ENCODE measurements at places on chromosomes 3 and 15. TPM values are rescaled to one million over a fixed set of nuclear protein-coding genes. Genes with fewer than 3 reads are reported as not detected.

DNA sequence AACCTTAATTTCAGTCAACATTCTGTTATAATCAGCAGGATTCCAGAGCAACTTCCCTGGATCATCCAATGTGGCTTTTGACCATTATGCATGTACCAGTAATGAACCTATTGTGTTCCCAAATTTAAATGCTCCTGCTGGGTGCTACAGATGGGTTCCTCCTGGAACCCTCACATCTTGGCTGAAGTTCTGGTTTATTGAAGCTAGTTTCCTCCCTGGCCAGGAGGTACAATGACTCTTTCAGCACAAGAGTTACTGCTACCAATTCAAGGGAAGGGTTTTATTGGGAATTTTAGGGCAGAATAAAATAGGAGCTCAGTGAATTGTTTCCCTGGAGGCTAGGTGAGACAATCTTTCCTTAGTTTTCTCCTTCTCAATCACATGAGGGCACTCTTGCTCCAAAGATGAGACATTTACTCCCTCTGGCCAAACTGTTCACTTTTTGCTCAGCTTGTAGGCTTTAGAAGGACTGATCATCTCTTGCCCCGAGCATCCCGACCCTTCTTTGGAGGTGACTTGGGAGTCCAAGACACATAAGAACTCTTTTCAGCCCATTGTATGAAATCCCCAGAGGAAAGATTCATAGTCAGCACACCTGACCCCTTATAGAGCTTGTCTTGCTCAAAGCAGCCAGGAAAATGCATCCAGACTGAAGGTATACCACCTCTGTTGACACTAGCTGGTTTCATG lies 8.8 kb upstream of the NPHP3 start:
- H3K4me1 ChIP-seq: no peaks in the 10 kb centered on the region
- H3K27ac ChIP-seq: no peak overlapping the region
- H3K27me3 ChIP-seq: no peaks in the 10 kb centered on the region

- H3K27ac ChIP-seq: no peak overlapping the region
- H3K4me1 ChIP-seq: no peaks in the 10 kb centered on the region
- H3K27me3 ChIP-seq: no peaks in the 10 kb centered on the region
- H3K36me3 ChIP-seq: no peaks in the 10 kb centered on the region
- DNase-seq: no peak
Observed at GRCh38 chr15:49857496-49858475, 236.9 kb downstream of the DTWD1 start.

GRCh38 chr3:5343459-5343858 lies 156.0 kb downstream of the EDEM1 start:
- no peak overlapping the region for H3K4me3 ChIP-seq
- H3K27me3 ChIP-seq: peaks cover 8% of the 10 kb centered on the region
- DNase-seq: no peak
- H3K4me1 ChIP-seq: peaks cover 21% of the 10 kb centered on the region

DNA sequence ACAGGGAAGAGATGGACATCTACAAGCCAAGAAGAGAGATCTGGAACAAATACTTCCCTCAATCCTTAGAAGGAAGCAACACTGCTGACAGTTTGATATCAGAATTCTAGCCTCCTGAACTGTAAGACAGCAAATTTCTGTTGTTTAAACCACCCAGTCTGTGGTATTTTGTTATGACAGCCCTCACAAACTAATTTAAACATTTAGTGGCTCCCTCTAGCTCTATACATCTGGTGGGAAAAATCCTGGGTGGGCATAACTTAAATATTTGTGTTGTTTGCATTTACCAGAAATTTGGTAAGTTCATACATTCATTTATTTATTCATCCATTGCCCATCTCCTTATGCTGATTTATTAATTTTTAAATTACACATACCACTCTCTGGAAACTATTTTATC lies 62.5 kb upstream of the GSK3B start:
- no peaks in the 10 kb centered on the region for H3K36me3 ChIP-seq
- H3K27ac ChIP-seq: no peak overlapping the region
- no peak overlapping the region for H3K4me3 ChIP-seq
- H3K27me3 ChIP-seq: no peaks in the 10 kb centered on the region

DNA sequence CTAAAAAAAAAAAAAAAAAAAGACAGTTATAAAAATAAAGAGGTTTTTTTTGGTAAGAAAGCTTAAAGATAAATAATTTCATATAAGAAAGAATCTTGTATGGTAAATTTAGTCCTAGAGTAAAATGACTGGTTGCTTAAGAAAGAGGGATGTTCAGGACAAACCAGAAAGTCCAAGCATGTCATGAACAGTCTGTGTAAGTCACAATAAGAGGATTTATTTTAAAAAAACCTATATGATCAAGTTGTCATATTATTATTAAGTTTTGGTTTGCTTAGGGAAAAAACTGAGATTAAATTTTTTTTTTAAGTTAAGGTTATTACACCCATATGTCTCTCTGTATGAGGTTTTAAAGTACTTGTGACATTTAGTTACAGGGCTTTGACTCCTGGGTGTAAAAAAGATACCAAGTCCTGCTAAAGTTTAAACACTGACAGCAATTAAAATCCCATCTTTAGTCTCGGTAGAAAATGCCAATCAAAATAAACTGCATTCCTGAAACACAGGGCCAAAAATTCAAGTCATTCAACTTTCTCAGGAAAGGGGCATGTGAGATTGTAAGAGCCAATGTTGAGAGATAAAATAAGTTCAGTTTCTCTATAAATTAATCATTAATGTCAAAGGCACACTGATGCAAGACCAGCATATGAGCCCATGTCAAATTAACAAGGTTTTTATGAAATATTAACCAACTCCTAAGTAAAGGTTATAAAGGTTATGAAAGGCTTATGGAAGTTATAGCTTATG lies 8.5 kb upstream of the BDH1 start:
- no peaks in the 10 kb centered on the region for H3K27me3 ChIP-seq
- peaks cover 65% of the 10 kb centered on the region for H3K4me1 ChIP-seq
- DNase-seq: no peak
- H3K36me3 ChIP-seq: no peaks in the 10 kb centered on the region
- H3K4me3 ChIP-seq: no peak overlapping the region

ADAMTS7 gene
- polyA plus RNA-seq: 0.12 TPM

- no peaks in the 10 kb centered on the region for H3K36me3 ChIP-seq
- H3K27me3 ChIP-seq: no peaks in the 10 kb centered on the region
- DNase-seq: no peak
- no peak overlapping the region for H3K27ac ChIP-seq
- H3K4me1 ChIP-seq: no peaks in the 10 kb centered on the region
Observed at GRCh38 chr3:99485286-99485685, 153.1 kb upstream of the COL8A1 start.

CFAP161 gene
- polyA plus RNA-seq: not detected

PRSS50 gene
- not detected for polyA plus RNA-seq

DNA sequence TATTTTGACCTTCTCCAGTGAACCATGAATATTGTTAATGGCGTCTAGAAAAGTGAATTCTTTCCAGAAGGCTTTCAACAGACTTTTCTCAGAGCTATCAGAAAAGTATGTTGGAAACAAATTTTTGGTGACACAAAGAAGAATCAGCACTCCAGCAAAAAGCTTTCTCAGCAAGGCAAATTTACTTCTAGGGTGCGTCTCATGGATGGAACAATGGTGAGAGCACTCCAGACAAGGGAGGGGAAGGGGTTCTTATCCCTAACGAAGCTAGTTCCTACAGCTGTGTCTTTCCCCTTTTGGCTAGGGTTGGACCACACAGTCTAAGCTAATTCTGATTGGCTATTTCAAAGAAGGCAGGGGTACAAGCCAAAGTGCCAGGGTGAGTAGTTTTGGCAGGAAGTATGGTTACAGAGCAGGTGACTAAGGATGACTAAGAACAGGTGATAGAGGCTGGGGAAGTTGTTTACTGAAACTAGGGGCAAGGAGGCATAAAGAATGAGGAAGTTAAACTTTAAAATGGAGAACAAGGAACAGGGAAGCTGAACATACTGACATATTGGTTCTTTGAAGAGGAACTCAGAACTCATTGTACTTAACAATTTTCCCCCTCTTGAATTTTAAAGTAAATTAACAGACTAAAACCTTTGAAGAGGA lies 959.8 kb downstream of the NAALADL2 start:
- no peak overlapping the region for H3K4me3 ChIP-seq
- H3K27ac ChIP-seq: no peak overlapping the region
- H3K27me3 ChIP-seq: no peaks in the 10 kb centered on the region
- H3K4me1 ChIP-seq: no peaks in the 10 kb centered on the region
- DNase-seq: no peak

DNA sequence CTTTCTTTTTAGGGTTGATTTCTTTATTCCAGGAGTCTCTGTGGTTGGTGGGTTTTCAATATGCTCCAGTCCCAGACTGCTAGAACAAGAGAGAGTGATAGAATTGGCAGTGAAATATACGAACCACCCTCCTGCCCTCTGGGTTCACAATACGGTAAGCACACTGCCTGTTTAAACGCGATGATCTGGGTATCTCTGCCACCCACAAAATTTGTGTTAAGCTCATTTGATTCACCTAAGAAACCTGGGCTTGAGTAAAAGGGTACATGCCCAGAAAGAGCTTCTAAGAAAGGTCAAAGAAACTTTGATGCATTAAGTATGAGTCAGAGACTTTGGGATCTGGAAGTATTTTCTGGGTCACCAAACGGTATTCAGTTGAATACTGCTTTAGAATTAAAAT lies 29.8 kb downstream of the OXNAD1 start:
- no peak overlapping the region for H3K4me3 ChIP-seq
- no peaks in the 10 kb centered on the region for H3K4me1 ChIP-seq
- H3K27ac ChIP-seq: no peak overlapping the region
- no peak for DNase-seq

DNA sequence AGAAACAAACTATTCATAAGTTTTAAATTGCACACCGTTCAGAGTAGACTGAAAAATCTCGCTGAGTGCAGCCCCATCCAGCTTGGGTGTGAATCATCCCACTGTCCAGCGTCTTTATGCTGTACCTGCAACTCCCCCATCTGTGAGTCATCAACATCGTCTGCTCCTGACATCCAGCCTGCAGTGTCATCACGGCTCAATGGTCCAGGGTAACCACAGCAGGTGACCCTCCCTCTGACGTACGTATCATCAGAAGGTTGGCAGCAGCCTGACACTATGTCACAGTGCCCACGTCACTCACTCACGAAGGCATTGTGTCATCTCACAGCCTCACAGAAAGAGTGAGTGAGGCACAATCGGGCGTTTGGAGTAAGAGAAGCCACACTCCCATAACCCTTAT lies 65.2 kb downstream of the TPRA1 start:
- no peaks in the 10 kb centered on the region for H3K4me1 ChIP-seq
- DNase-seq: peak; percentile 27
- H3K4me3 ChIP-seq: no peak overlapping the region
- H3K36me3 ChIP-seq: no peaks in the 10 kb centered on the region

FETUB gene
- polyA plus RNA-seq: 4.4 TPM

DNA sequence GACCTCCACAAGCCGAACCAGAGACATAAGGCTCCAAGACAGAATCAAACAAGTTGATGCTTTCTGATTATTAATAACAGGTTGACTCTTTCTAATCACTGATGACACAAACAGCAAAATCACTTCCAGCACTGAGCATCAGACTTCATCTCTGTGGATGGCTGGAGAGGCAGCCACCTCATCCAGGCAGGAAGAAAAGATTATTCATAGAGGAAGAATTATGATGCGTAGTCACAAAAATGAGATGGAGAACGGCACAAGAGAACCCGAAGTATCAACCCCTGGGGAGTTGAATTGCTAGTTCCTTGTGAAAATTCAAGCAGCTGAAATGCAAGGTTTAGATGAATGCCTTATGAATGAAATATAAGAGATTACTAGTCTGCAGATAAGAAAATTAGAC lies 49.9 kb upstream of the LMCD1 start:
- H3K4me3 ChIP-seq: no peak overlapping the region
- H3K36me3 ChIP-seq: no peaks in the 10 kb centered on the region
- H3K4me1 ChIP-seq: peaks cover 40% of the 10 kb centered on the region
- DNase-seq: no peak

- DNase-seq: no peak
- no peaks in the 10 kb centered on the region for H3K36me3 ChIP-seq
- H3K27ac ChIP-seq: no peak overlapping the region
- no peaks in the 10 kb centered on the region for H3K27me3 ChIP-seq
- peaks cover 43% of the 10 kb centered on the region for H3K4me1 ChIP-seq
- no peak overlapping the region for H3K4me3 ChIP-seq
Observed at GRCh38 chr3:100696161-100696560, 13.1 kb upstream of the TFG start.

DNA sequence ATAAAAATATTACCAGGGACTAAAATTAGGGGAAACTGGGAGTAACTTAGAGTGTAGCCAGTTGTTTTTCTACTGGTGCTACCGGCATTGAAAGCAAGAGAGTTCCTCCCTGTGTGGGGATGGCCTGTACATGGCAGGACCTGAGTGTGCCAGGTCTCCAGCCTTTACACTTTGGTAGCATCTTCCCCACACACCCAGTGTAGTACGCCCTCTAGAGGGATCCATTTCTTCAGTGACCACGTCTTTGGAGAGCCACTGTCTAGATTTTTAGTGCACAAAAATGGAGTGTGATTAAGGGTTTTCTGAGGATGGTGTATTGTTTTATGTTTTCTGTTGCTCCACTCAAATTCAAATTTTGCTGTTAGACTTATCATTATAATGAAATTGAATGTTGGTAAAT lies 507.0 kb upstream of the TPRG1 start:
- H3K27ac ChIP-seq: no peak overlapping the region
- no peaks in the 10 kb centered on the region for H3K36me3 ChIP-seq
- H3K27me3 ChIP-seq: no peaks in the 10 kb centered on the region
- DNase-seq: peak; percentile 32

DNA sequence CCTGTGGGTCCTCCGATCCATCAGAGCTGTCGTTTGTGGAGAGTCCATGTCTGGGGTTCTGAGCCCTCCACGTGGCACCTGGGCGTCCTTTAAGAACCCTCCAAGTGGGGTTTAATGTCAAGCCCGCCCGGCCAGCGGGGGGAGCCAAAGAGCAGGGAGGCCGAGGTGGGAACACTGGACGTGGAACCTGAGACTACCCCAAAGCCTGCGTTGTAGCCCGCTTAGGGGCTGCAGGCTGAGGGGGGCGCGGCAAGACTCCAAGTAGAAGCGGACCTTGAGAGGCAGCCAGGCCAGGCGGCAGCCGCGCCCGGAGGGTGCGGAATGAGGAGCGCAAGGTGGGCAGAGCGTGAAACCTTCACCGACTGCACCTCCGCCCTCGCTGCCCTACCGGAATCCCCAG lies 126.2 kb upstream of the ATP10A start:
- H3K27ac ChIP-seq: no peak overlapping the region
- no peaks in the 10 kb centered on the region for H3K27me3 ChIP-seq
- no peaks in the 10 kb centered on the region for H3K36me3 ChIP-seq
- no peak for DNase-seq

- H3K27ac ChIP-seq: no peak overlapping the region
- no peak for DNase-seq
- H3K4me3 ChIP-seq: no peak overlapping the region
- H3K36me3 ChIP-seq: no peaks in the 10 kb centered on the region
Observed at GRCh38 chr3:15646851-15647511, 45.4 kb downstream of the BTD start.

GOLGA8G gene
- polyA plus RNA-seq: not detected

PLA2G4D gene
- polyA plus RNA-seq: 0.21 TPM

EPHB3 gene
- 0.01 TPM for polyA plus RNA-seq

EPHA6 gene
- polyA plus RNA-seq: not detected
